Hepatocyte (in vitro differentiated cells): ENCODE measurements at places on chromosomes 2 and 18. TPM values are rescaled to one million over a fixed set of nuclear protein-coding genes. Genes with fewer than 3 reads are reported as not detected.

Gene ATP8B1
- 7.9 TPM in 2 replicates for polyA plus RNA-seq

Gene TUBA4B
- not detected in 2 replicates for polyA plus RNA-seq

Gene COL3A1
- 6,699 and 6,726 TPM in 2 replicates for polyA plus RNA-seq

Gene CSRNP3
- 3.0 and 6.9 TPM in 2 replicates for polyA plus RNA-seq

Gene CROCC2
- polyA plus RNA-seq = 0.04 and 0.13 TPM in 2 replicates

Gene DES
- 58.5 and 60.9 TPM in 2 replicates for polyA plus RNA-seq

Gene ST8SIA5
- 0.15 and 0.76 TPM in 2 replicates for polyA plus RNA-seq

Gene FASTKD1
- 15.0 and 20.4 TPM in 2 replicates for polyA plus RNA-seq

Gene HJURP
- polyA plus RNA-seq = 2.7 and 3.6 TPM in 2 replicates

Gene RAB6D
- polyA plus RNA-seq = 1.3 and 1.5 TPM in 2 replicates

GRCh38 chr2:47274054-47274782 is 119.1 kb upstream of the STPG4 start:
- no peaks in the 10 kb centered on the region for H3K27me3 ChIP-seq
- peak; percentile 46 for DNase-seq
- peaks cover 28% of the 10 kb centered on the region for H3K4me1 ChIP-seq
- no peak overlapping the region for H3K4me3 ChIP-seq
- peak overlapping the region; percentile 49 for H3K27ac ChIP-seq
- no peaks in the 10 kb centered on the region for H3K36me3 ChIP-seq

DNA sequence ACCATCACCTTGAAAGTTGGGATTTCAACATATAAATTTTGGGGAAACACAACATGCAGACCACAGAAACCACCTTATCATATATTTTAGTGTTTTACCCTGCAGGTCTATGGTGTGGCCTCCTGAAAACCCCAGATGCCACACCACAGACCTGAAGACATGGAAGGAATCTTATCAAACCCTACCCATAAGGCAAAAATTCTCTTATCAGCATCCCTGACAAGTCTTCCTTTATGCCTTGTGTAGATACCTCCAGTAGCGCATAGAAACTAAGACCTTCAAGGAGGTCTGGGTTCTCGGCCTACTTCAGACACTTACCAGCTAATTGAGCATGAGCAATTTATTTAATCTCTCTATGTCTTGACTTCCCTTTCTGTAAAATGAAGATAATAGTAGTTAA is 59.1 kb upstream of the SLC14A2 start:
- no peak overlapping the region for H3K27ac ChIP-seq
- no peaks in the 10 kb centered on the region for H3K27me3 ChIP-seq
- DNase-seq = no peak
- no peak overlapping the region for H3K4me3 ChIP-seq

DNA sequence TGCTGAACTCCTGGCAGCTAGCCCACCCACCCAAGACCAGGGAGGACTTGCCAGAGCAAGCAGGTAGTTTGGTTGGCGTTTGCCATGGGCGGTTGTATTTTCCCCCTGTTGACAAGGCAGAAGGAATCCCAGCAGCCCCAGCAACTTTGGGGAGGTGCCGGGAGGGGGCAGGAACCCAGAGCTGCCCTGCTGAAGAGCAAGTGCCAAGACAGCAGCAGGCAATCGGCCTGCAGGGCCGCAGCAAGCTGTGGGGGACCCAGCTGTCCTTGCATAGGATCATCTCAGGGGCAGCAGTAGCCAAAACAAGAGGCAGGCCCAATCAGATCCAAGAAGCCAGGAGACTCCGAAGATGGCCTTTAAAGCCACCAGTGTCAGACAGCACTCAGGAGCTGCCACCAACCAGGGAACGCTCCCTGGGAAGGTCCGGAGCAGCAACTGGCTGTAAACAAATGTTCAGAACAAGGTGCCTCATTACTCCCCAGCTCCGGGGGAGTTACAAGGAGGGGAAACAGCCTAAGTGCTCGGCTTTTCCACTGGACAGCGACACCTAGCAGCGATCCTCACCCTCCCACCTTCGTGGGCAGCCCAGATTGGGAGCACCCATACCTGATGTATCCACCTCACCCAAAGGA is 2.1 kb downstream of the ST8SIA5 start:
- no peak overlapping the region for H3K27ac ChIP-seq
- H3K36me3 ChIP-seq = no peaks in the 10 kb centered on the region
- no peak for DNase-seq
- H3K4me3 ChIP-seq = no peak overlapping the region
- peaks cover 69% of the 10 kb centered on the region for H3K27me3 ChIP-seq

DNA sequence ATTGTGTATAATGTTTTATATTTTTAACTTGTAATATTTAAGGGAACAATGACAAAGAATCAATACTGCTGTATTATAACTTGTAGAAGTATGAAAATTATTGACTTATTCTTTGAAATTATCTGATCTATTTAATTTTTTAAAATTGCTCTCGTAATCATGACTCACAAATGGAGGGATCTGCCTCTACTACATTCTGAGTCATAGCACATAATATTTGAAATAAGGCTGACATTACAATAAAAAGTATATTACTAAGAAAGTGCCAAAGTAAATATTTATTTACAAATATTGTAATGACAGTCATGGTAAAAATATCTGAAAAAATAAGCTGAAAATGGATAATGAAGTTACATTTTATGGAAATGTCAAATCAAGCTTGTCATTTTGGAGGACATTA is 1144.6 kb upstream of the CDH2 start:
- no peaks in the 10 kb centered on the region for H3K36me3 ChIP-seq
- no peak overlapping the region for H3K27ac ChIP-seq
- no peak overlapping the region for H3K4me3 ChIP-seq
- H3K4me1 ChIP-seq = no peaks in the 10 kb centered on the region
- no peak for DNase-seq

GRCh38 chr18:10588975-10589374 is 63.1 kb downstream of the NAPG start:
- H3K27ac ChIP-seq = no peak overlapping the region
- no peak for DNase-seq
- H3K27me3 ChIP-seq = no peaks in the 10 kb centered on the region
- no peaks in the 10 kb centered on the region for H3K4me1 ChIP-seq

GRCh38 chr2:119369845-119370244 is 3.1 kb downstream of the DBI start:
- H3K36me3 ChIP-seq = no peaks in the 10 kb centered on the region
- no peak overlapping the region for H3K4me3 ChIP-seq
- peaks cover 17% of the 10 kb centered on the region for H3K4me1 ChIP-seq
- no peak overlapping the region for H3K27ac ChIP-seq
- H3K27me3 ChIP-seq = no peaks in the 10 kb centered on the region

- H3K4me3 ChIP-seq = no peak overlapping the region
- no peaks in the 10 kb centered on the region for H3K27me3 ChIP-seq
- H3K4me1 ChIP-seq = peaks cover 20% of the 10 kb centered on the region
- no peaks in the 10 kb centered on the region for H3K36me3 ChIP-seq
- peak overlapping the region; percentile 73 for H3K27ac ChIP-seq
Measured at GRCh38 chr2:27954221-27954673, 63.7 kb downstream of the BABAM2 start.

DNA sequence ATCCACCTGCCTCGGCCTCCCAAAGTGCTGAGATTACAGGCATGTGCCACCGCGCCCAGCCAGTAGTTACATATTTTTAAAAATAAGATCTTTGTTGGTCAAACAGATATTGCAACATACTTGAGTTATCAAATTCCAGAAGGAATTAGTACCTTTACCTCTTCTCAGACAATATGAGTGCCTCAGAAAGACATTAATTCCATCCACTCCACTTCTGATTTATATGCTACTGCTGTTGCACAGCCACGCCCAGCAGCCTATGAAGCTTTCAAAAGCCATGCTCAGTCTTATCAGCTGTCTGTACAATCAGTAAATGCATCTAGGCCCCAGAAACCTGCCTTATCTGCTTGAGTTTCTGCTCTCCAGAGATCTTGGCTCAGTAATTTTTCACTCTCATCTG is 47.8 kb downstream of the MEX3C start:
- no peaks in the 10 kb centered on the region for H3K27me3 ChIP-seq
- DNase-seq = no peak
- peaks cover 5% of the 10 kb centered on the region for H3K4me1 ChIP-seq
- peak overlapping the region; percentile 56 for H3K27ac ChIP-seq

DNA sequence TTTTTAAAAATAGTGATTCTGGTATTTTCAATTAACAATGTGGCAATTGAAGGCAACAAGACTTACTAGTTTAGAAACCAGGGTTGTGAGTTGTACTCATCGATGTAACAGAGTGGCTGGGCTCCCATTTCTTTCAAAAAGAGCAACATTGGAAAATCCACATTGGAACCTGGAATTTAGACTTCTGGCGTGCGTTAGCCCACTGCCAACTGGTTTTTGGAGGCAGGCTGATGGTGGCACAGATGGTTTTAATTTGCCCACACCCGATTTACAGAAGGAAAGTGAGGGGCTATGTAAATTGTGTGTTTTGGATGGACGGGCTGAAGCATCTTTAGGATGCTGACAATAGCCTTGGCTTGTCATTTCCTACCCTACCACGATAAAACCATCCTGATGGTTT is 66.3 kb downstream of the TRPM8 start:
- H3K27me3 ChIP-seq = no peaks in the 10 kb centered on the region
- no peak overlapping the region for H3K27ac ChIP-seq
- no peaks in the 10 kb centered on the region for H3K36me3 ChIP-seq
- H3K4me1 ChIP-seq = no peaks in the 10 kb centered on the region
- no peak overlapping the region for H3K4me3 ChIP-seq
- no peak for DNase-seq

- no peaks in the 10 kb centered on the region for H3K27me3 ChIP-seq
- DNase-seq = no peak
- H3K36me3 ChIP-seq = no peaks in the 10 kb centered on the region
- no peak overlapping the region for H3K4me3 ChIP-seq
- no peaks in the 10 kb centered on the region for H3K4me1 ChIP-seq
Measured at GRCh38 chr2:192236136-192236535, 41.4 kb upstream of the TMEFF2 start.

DNA sequence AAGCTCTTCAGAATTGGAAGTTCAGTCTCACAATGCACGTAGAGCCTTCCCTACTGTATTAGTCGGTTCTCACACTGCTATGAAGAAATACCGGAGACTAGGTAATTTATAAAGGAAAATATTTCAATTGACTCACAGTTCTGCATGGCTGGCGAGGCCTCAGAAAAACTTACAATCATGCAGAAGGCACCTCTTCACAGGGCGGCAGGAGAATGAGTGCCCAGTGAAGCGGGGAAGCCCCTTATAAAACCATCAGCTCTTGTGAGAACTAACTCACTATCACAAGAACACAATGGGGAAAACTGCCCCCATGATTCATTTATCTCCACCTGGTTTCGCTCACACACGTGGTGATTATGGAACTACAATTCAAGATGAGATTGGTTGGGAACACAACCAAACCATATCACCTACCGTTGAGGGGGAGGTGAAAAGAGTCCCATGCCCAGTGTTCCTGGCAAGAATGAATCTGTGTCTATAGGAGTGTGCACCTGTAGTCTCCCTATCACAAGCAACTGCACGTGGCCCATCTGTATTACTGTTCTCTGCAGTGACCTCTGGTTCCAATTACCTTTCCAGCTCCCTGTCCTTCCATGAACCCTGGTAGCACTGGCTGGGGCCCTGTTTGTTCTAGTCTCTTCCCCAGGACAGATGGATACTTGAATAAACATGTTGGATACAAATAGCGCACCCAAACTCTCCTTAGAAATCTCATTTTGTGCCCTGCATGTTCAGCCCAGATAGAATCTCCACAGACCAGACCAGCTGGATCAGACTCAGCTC is 44.4 kb upstream of the ATL2 start:
- no peak overlapping the region for H3K27ac ChIP-seq
- no peaks in the 10 kb centered on the region for H3K27me3 ChIP-seq
- no peak overlapping the region for H3K4me3 ChIP-seq
- peaks cover 5% of the 10 kb centered on the region for H3K4me1 ChIP-seq
- H3K36me3 ChIP-seq = no peaks in the 10 kb centered on the region

GRCh38 chr2:64786343-64787018 is 132.8 kb upstream of the SERTAD2 start:
- H3K36me3 ChIP-seq = no peaks in the 10 kb centered on the region
- H3K4me1 ChIP-seq = peaks cover 11% of the 10 kb centered on the region
- no peaks in the 10 kb centered on the region for H3K27me3 ChIP-seq
- H3K27ac ChIP-seq = no peak overlapping the region
- H3K4me3 ChIP-seq = no peak overlapping the region

DNA sequence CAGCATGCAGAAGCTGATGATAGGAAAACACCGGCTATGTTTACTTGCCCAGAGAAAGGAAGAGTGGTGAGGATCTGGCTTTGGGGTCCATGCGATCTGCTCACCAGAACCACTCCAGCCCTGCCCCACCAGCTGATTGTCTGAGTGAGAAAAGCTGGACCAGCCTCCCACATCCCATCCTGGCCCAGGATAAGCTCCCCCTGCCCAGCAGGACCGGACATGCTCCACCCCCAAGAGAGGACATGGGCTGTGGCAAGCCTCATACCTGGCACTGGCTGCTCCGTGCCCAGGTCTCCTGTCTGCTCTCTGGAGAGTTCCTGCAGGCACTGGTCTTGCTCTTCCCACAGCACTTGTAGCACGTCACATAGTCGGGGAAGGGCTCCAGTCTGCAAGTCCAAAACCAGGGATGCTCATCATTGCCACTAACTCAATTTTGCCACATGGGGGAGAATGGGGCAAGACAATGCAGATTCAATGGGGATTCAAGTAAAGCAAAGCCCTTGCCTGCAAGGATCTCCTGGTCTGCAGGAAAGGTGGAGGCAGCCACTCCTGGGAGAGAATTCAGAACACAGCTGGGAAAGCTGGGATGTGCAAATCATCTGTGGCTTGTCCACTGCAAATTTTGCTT is 30.0 kb downstream of the SCTR start:
- no peak overlapping the region for H3K4me3 ChIP-seq
- H3K4me1 ChIP-seq = peaks cover 24% of the 10 kb centered on the region
- no peaks in the 10 kb centered on the region for H3K36me3 ChIP-seq
- no peak for DNase-seq
- H3K27me3 ChIP-seq = no peaks in the 10 kb centered on the region
- H3K27ac ChIP-seq = no peak overlapping the region

DNA sequence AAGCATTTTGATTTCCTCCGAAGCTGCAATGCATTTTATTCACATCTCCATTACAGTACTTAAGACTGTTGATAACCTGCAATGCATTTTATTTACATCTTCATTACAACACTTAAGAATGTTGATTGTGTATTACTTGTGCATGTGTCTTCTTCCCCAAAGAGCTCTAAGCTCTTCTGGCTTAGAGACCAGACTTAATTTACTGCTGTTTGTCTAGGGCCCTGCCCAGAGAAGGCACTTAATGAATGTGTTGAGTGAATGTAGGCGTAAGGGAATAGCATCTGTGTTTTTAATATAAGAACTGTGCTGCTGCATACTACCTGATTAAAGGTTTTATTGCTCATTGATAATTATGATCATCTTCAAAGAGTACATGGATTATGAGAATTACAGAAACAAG is 295.6 kb downstream of the ZNF385B start:
- no peaks in the 10 kb centered on the region for H3K27me3 ChIP-seq
- no peak overlapping the region for H3K27ac ChIP-seq
- peaks cover 5% of the 10 kb centered on the region for H3K4me1 ChIP-seq
- H3K36me3 ChIP-seq = no peaks in the 10 kb centered on the region
- no peak for DNase-seq

GRCh38 chr2:227280895-227281294 is 44.2 kb upstream of the MFF start:
- H3K4me1 ChIP-seq = no peaks in the 10 kb centered on the region
- no peaks in the 10 kb centered on the region for H3K36me3 ChIP-seq
